ENCODE measurements at places on chromosomes 13 and 19.

DNA sequence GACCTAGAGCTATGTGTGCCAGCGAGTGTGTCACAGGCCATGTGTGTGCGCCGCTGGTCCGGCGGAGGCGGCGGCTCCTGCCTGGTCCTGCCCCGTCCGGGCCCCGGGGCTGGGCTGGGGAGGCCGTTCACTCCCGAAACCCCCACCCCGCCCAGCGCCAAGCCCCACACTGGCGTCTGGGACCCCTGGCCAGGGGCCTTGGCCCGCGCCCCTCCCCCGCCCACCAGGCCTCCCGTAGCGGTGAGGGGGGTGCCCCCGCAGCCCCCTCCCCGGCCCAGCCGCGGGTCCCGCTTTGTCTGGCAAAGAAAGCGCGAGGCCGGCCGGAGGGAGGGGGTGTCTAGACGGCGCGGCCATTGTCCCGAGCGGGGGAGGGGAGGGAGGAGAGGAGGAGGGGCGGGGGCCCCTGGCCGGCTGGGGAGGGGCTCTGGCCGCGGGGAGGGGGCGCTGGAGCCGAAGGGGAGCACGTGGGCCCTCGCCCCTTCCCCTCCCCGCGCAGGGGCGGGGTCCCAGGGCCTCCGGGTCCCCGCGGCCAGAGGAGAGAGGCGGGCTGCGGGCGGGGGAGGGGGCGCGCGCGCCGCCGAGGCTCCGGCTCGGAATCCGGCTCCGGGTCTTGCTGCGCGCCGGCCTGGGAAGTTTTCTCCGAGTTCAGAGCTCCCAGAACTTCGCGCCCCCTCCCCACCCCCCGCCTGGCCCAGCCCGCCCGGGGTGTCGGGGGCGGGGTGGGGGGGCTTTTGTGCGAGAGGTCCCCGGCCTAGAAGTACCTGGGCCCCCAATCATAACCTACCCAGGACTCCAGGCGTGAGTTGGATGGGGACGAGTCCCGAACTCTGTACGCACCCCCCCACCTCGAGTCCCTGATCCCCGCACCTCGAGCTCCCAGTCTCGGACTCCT is 888 bp downstream of the NOTCH3 start:
- DNase-seq = no peak

GRCh38 chr13:82822935-82823334 is 1059.3 kb downstream of the SLITRK1 start:
- no peak for DNase-seq

- DNase-seq = peak; percentile 52
These were observed 367 bp downstream of the MFSD12 start for GRCh38 chr19:3556978-3557460.

DNA sequence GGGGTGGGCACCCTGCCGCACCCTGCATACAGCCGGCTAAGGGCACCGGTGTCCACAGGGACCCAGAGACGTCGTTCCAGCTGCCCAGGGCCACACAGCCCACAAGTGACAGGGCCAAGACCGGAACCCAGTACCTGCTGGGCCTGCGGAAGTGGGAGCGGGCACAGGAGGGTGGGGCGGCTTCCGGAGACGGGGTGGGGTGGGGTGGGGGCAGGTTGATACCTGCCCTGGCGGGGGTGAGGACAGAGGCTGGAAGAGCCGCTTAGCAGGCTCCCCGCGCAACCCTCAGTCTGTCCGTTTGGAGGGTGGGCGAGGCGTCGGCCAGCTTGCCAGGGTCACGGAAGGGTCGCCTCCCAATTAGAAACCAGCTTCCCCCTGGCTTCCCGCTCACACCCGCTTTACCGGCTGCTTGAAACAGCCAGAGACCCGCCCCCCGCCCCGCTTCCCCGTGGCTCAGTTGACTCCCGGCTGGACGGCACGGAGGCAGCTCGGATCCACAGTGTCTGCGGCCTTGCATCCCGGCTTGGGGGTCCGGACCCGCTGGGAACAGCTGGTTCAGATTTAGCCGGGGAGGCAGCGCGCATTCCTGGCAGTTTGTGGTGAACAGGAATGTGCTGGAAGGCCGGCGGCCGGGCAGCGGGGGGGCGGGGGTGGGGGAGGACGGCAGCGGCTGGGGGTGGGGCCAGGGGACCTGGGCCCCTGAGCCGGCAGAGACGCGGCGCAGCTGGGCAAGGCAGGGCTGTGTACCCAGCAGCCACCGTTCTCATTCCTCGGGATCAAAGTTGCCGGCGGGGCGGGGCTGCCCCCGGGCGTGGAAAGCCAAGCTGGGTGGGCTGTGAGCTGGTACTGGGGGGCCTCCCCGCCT is 1.9 kb downstream of the CNN2 start:
- peak; percentile 56 for DNase-seq

DNA sequence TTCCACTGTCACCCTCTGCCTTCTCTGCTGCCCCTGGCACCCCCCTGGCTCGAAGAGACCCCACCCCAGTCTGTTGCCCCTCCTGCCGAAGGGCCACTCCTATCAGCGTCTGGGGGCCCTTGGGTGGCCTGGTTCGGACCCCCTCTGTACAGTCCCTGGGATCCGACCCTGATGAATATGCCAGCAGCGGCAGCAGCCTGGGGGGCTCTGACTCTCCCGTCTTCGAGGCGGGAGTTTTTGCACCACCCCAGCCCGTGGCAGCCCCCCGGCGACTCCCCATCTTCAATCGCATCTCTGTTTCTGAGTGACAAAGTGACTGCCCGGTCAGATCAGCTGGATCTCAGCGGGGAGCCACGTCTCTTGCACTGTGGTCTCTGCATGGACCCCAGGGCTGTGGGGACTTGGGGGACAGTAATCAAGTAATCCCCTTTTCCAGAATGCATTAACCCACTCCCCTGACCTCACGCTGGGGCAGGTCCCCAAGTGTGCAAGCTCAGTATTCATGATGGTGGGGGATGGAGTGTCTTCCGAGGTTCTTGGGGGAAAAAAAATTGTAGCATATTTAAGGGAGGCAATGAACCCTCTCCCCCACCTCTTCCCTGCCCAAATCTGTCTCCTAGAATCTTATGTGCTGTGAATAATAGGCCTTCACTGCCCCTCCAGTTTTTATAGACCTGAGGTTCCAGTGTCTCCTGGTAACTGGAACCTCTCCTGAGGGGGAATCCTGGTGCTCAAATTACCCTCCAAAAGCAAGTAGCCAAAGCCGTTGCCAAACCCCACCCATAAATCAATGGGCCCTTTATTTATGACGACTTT is 2.0 kb downstream of the ZFP36 start:
- peak; percentile 46 for DNase-seq

GRCh38 chr13:21686751-21687391 is 16.0 kb downstream of the FGF9 start:
- DNase-seq = no peak

DNA sequence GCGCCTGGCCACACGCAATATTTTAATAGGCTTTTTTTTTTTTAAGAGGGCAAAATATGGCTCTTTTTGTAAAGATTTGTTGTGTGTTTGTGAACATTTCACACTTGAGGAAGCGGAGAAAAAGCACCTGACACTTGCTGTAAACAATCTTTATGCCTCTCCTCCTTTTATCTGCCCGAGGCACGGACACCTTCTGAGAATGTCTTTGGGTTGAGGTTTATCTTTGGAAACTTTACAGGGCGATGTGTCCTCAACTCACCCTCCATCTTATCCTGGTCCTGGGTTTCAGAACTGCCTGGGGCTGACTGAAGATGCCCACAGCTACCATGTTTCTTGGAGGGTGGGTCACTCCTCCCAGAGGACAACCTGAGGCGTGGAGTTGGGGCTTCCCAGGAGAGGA is 44.0 kb downstream of the ZNF627 start:
- DNase-seq = no peak

DNA sequence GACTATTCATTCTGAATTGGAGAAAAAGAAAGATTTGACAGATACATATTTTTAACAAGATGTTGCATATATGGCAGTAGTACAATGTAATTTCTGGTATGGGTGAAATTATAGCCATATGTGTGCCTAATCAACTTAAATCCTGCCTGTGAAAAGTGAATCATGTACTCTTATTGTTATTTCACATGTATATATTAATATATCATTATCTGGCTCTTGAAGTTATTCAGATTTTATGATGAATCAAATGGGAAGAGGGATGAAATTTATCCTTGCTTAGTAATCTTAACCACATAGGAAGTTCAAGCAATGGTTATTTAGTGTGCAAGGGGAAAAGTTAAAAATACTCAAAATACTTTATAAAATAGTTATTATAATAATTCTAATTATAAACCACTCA is 80.5 kb downstream of the GPC6 start:
- DNase-seq = no peak

DNA sequence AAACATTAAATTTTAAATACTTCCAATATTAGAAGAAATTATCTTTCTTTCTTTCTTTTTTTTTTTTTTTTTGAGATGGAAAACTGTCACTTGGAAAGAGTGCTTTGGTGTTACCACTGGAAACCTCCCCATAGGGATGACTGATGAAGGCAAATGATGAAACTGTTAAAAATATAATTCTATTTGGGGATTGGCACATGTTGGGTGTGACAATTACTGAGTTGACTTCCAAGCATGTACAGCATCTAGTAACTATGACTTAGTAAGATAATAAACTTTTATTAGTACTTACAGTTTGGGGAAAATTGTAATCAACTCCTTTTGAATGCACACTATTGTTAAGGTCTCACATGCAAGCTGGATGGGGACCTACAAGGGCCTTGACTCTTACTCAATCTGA is 592.5 kb downstream of the KCTD12 start:
- no peak for DNase-seq

DNA sequence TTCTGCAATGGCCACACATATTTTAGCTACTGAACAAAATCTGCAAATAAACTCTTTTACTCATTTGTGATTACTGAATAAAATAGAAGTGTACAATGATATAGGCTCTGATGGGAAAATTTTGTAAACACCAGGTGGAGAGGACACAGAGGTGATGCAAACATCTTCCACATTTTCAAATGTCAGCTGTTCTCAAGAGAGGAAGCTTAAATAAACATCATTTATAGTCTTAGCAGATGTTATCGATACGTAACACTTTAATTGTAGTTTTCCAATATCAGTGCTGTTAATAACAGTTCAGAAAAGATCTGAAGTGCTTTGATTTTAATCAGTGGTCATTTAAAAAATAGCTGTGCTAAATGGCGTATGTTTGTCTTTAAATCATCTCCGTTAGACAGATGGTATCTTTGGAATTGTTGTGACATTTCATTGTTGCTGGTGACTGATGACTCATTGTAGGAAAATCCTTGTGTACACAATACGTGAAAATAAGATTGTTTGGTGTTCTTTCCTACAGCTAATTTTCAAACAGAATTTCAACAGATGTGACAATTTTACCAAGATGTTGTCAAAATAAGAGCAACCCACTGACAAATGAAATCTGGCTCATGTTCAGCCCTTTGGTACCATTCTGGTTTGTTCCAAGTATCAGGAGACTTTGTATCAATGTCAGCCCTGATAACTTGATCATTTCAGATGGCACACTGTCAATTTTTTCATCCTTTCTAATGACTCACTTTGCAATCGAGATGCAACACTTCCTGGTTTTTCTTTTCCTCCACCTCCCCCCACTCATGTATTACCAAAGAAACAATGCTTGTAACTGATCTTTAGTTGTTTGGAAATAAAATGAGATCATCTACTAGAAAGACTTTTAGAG is 516.0 kb downstream of the DCT start:
- DNase-seq = no peak

DNA sequence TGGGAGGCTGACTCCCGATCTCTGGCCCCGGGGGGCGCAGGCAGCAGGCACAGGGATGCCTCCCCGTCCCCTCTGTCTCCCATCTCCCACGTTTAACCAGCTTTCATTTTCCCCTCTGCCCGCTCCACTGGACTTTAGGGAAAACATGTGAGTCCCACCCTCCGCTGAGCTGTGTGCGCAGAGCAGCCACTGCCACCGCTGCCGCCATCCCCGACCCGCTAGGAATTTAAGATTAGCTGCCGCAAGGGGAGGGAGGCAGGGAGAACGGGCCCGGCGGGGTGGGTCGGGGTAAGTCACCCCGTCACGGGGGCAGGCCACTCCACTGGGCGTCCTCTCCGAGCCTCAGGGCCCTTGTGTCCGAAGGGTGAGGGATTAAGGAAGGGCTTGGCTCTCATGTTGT is 15.5 kb downstream of the KCNN1 start:
- no peak for DNase-seq

- DNase-seq = no peak
These were observed 5.9 kb downstream of the DOHH start for GRCh38 chr19:3494559-3494958.

- no peak for DNase-seq
These were observed 3.8 kb downstream of the SLC8A2 start for GRCh38 chr19:47467914-47468313.

DNA sequence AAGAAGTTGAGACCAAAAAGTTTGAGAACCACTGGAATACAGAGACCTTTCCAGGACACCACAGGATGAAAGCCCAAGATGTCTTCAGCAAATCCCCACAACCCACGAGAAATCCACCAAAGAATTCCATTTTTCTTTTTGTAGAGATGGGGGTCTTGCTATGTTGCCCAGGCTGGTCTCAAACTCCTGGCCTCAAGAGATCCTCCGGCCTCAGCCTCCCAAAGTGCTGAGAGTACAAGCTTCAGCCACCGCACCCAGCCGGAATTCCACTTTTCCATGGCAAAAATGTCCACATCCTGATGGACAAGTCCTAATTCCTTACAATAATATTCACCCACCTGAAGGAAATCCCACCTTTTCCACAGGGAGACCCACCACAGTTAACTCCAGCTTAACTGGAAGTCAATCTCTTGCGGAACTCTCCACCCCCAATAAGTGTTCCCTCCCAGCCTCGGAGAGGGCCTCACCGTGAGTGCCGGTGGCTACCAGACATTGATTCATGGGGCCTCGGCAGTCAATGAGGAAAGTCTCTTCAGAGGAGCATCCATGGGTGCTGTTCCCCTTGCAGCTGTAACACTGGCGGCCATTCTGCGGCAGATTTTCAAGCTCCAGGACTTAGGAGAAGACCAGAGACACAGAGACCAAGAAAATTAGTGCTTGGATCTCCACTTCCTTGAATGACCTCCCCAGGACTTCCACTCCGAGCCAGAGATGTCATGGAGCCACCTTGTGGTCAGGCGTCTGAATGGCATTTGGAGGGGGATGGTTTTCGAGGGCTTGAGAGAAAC is 12.3 kb upstream of the CADM4 start:
- no peak for DNase-seq

- no peak for DNase-seq
These were observed 53.7 kb downstream of the LACC1 start for GRCh38 chr13:43933378-43933777.

GRCh38 chr19:15291548-15292021 is 40.8 kb downstream of the BRD4 start:
- no peak for DNase-seq

DNA sequence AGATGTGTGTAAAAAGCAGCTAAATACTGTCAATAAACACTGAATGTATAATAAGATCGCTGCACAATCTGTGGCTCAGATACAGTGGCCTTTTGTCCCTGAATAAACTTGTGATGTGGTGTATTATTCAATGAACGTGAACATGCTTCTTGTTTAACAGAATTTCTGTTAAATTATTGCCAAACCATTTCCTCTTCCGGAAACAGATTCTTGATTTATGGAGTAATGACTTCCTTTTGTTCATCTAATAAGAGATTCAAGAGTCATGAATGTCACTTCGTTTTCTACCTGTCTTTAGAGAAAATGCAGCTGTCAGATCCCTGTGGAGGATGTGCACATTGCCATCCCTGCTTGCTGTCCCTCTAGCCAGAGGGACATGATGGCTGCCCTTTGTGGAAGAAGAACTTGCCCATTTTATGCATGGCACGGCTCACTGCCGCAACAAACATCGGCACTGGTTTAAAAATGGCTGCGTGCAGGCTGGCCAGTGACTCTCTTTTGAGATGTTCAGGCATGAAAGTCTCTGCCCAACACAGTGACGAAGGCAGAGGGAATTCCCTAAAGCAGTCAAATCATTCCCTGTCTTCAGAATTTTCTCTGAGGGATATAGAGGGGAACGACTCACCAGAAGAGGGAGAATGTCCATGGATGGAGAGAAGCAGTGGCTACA is 3.1 kb upstream of the TNFSF13B start:
- DNase-seq = no peak

- no peak for DNase-seq
These were observed 55.5 kb downstream of the ENOX1 start for GRCh38 chr13:43731296-43731695.
